ENCODE measurements at places on chromosomes 12 and 14.

- no peak for DNase-seq
Measured at GRCh38 chr12:91204421-91204820, 21.8 kb upstream of the DCN start.

- DNase-seq: peak; percentile 77
Measured at GRCh38 chr14:22438742-22439141, 150.3 kb downstream of the DAD1 start.

- DNase-seq: no peak
Measured at GRCh38 chr12:56153678-56154065, 1.3 kb downstream of the MYL6B start.

- DNase-seq: no peak
Measured at GRCh38 chr12:83759906-83760305, 1073.2 kb downstream of the TMTC2 start.

DNA sequence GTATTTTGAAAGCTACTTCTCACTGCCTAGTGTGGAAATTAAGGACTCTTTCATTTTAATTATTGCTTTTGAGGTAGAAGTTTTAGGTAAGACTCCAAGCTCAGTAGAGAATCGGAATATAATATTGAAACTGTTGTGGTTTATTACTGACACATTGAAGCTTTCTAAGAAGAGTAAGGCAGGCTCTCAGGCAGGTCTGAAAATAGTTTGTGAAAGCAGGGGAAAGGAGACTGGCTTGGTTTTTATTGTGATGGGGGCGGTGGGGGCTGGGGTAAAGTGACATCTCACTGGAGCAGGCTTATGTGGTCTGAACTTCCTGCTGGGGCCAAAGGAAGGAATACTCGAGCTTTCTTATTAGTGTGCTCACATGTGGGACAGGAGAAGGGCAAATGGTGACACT is 79.5 kb downstream of the OTOGL start:
- DNase-seq: no peak

GRCh38 chr14:105192866-105193731 is 12.0 kb upstream of the NUDT14 start:
- no peak for DNase-seq

- no peak for DNase-seq
Measured at GRCh38 chr12:48358937-48359513, 8.3 kb upstream of the ZNF641 start.
